Body of pancreas (tissue), 4 donors: ENCODE measurements at places on chromosomes 13 and 19.

DNA sequence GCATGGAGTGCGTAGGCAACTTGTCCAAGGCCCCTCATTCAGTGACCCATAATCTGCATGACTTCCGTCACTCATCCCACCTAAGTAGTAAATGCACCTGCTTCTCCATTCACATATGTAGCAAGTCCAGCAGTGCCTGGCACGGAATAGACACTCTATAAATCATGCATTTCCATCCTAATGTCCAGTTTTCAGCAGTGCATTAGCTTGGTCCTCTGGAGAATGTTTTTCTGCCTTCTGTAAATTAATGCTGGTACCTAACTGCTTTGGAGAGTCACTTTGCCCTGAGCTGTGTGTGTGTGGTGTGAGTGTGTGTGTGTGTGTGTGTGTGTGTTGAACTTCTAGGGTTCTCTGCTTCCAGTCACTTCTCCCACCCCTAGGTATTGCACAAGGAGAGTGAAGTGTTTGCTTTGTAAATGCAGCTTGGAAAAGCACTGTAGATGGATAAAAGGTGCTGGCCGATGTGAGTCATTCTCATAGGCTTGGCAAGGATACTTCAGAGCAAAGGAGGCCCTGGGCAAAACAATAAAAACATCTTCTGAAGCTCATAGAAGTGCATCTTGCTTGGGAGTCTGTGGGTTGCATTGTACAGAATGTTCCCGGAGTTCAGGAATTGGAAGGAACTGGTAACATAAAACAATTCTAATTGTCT, 181.8 kb downstream of the KATNAL1 start:
- DNase-seq: no peak

DNA sequence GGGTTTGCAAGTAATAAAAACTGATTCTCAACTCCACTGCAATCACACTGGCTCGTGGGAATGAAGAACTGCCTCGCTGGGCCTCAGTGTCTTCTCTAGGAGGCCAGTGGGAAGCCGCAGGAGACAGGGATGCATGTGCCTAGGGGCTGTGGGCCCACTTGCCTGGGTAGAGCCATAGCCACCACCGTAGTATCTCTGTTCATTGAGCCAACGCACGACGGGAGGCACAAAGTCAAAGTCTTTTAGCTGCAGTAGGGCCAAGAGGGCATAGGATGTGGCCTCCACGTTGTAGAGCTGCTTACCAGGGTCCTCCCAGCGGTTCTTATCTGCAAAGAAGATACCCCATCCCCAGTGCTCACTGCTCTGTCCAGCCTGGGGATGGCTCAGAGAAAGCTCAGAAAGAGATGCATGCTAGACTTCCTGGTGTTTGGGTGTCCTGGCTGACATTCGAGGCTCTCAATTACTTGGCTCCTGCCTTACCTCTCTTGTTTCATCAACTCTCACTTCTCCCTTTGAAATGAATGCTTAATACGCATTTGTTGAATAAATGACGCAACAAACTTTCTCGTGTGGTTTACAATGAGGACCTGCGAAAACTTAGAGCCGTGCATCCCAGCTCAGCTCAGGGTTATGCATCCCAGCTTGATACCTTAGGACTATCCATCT, 16.1 kb upstream of the TNFSF14 start:
- no peak for DNase-seq

DNA sequence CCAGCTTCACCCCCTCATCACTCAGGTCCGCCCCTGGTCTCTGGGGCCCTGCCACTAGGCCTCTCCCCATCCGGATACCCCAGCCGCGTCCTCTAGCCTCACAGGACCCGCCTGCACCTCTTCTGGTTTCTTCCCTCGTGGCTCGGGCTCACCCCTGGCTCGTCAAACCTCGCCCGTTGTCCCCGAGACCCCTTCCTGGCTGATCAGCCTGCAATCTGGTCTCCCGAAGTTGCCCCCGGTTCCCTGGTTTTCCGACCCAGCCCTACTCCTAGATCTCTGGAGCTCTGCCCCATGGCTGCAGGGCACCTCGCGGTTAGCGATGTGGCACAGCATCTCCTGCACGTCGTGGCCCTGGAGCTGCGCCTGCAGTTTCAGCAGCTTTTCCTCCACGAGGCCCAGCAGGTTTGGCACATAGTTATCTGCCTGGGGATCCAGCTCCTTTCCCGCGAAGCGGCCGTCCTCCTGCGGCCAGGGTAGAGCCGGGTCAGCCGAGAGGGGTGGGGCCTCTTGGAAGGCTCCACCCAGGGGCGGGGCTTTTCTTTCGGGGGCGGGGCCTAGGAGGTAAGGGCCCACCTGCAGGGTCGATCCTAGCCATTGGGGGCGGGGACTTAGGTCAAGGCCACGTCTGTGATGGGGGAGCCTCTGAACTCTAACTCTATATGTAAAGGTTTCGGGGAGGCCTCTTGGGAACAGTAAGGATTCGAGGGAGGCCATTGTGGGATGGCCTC, 2.4 kb upstream of the RGL3 start:
- DNase-seq: peak; percentile 28

DNA sequence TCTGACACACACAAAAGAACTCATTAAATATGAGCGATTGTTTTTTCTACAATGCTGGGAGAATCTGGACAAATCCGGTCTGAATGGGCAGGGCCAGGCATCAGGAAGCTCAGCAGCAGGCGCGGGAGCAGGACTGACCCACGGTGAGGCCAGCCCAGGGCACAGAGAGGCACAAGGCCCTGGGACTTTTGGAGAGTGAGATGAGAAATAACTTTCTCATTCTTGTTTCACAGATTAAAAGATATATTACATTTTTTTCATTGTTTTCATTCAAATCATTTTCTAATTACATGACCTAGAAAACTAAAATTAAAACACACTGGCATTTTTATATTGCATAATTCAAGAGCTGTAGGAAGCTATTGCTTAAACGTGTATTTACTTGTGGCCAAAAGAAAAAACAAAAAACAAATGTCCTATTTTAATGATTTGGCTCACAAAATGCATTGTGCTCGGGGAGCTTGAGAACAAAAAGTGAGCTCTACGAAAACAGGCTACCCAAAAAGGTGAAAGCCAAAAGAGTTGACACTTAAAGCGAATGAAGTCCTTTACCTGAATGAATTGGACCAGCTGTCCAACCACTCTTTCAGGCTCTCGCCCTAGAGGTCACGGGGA, 133.1 kb downstream of the TNFRSF19 start:
- no peak for DNase-seq

DNA sequence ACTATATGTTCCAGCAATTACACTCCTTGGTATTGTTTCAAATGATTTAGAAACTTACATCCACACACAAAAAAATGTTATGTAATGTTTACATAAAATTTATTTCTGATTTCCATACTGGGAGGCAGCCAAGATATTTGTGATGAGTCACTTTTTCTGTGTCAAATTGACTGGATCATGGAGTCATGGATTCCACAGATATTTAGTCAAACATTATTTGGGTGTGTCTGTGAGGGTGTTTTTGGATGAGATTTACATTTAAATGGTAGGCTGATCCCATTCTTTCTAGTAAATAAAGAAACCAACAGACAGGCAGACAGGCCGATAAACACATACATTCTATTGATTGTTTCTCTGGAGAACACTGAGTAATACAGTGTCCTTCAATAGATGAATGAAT, 562.8 kb downstream of the SLITRK6 start:
- DNase-seq: no peak
